ENCODE measurements at places on chromosomes 12 and 14.

GRCh38 chr14:61460063-61460462 lies 138.7 kb downstream of the PRKCH start:
- DNase-seq = no peak

DNA sequence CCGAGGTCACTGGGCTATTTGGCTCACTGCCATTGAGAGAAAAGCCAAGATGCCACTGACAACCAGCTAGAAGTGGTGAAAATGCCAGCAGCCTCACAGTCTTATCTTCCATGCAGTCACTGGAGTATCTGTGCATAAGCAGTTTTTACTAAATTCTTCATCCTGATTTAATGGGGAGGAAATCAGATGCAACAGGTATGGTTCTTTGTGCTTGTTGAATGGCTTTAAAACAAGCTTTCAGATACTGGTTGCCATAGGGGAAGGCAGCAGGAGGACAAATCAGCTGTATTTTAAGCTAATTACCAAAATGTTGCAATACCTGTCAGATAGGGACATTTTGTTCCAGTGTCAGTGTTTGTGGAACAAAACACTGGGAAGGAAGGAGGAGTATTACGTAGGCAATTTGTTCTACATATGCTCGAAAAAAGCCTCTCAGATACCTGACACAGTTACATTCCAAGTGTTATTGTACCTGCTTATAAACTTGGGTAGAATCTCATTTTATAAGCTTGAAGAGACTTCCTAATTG lies 54.1 kb upstream of the ARHGAP5 start:
- no peak for DNase-seq

GRCh38 chr12:5745251-5745888 lies 199.7 kb downstream of the ANO2 start:
- peak; percentile 40 for DNase-seq

GRCh38 chr12:52045794-52046199 lies 5.4 kb upstream of the NR4A1 start:
- peak; percentile 84 for DNase-seq

DNA sequence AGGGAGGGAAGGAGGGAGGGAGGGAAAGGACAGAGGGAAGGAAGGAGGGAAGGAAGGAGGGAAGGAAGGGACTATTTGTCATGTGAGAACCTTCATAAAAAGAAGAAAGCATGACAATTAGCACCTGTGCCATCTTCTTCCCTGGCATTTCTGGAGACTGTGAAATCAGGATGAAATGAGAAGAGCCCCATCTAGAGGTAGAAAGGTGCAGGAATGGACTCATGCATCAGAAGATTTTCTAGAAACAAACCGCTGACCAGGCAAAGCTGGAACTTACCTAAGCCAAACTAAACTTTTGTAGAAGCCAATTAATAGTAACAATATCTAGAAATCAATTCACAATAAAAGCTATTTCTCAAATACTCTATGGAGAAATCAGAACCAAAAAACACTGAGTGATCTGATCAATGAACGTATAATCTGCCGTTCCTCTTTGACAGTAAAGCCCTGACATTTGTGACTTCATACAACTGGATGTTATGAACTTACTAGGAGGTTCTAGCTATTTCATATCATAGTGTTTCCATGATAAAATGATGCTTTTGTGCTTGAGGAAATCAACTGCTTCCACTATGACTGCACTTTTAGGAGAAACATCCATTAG lies 24.4 kb upstream of the CRACR2A start:
- DNase-seq = no peak

DNA sequence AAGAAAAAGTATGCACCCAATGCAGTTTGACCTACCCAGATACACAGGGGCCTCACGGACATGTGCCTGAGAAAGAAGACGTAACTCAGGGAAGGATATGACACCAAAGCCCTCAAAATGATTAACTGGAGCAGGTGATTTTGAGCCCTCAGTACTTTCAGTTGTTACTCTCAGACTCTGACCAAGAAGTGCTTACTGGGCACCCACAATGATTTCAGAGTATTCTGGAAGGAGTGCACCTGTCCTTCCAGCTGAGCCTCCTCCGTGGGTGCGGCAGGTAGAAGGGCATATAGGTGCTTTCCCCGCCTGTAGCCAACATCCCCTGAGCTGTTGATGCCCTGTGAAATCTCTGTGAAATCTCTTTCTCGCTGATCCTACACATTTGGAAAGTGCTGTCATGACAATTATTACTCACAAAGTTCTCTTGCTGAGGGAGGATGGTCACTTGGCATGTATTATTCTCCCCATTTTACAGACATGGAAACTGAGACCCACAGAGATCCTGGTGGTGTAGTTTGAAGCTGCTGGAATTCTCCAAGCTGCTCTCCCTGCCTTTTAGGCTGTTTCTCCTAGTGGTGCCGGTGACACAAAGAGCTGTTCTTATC lies 154.3 kb upstream of the CCND2 start:
- DNase-seq = no peak

- no peak for DNase-seq
Measured at GRCh38 chr14:90538716-90539495, 142.1 kb downstream of the CALM1 start.

DNA sequence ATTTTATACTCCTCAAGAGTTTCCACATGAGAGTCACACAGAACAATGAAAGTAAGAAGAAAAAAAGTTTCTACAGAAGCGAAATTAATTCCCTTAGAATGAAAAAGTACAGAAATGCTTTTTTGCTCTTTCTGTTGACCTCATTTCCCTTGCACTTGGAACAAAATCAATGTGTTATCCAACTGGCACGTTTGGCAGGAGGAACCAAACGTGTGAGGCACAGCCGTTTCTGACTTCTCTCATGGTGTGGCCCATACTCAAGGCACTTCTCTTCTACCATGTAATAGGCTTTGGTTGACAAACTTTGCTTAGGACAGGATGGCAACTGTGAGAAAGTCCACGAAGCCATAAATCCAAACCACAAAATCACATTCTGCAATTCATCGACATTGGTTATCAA lies 297.0 kb downstream of the FUT8 start:
- DNase-seq = no peak

DNA sequence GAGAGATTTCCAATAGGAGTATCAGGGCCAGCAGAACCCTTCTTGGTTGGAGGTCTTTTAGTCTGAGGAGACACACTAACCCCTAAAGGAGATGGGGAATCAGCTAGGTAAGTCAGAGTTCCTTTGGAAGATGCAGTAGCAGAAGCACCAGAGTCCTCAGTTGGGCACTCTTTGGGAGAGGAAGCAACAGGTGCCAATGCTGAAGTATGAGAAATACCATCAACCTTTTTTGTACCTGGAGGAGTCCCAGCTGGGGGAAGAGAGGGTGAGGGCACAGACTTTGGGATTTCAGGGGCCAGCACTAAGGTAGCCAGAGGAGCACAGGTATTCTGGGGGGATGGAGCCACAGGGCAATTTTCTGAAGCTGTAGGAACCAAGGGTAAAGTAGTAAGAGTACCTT lies 6.0 kb downstream of the NACA start:
- no peak for DNase-seq

DNA sequence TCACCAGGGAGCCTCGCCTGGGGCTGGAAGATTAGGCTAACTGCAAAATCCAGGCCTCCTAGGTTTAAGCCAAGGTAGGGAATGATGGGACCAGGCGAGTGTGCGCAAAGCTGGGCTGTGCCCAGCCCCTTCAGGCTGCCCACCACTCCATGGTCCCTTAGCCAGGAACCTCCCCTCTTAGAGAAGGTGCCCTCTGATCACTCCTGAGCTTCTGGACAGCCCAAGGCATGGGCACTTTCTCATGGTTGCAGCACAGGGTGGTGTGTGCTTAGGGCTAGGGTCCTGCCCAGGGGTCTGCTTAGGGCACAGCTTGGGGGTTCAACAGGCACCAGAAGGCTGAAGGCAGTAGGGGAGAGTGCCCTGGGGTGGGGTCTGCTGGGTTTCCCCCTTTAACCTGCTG lies 69.0 kb downstream of the PRIMA1 start:
- DNase-seq = no peak

- DNase-seq = no peak
Measured at GRCh38 chr12:101793401-101793800, 37.4 kb downstream of the GNPTAB start.

- DNase-seq = no peak
Measured at GRCh38 chr14:35351497-35351896, 53.1 kb downstream of the NFKBIA start.

GRCh38 chr14:32230695-32231280 lies 27.7 kb upstream of the RNU6-8 start:
- DNase-seq = no peak

DNA sequence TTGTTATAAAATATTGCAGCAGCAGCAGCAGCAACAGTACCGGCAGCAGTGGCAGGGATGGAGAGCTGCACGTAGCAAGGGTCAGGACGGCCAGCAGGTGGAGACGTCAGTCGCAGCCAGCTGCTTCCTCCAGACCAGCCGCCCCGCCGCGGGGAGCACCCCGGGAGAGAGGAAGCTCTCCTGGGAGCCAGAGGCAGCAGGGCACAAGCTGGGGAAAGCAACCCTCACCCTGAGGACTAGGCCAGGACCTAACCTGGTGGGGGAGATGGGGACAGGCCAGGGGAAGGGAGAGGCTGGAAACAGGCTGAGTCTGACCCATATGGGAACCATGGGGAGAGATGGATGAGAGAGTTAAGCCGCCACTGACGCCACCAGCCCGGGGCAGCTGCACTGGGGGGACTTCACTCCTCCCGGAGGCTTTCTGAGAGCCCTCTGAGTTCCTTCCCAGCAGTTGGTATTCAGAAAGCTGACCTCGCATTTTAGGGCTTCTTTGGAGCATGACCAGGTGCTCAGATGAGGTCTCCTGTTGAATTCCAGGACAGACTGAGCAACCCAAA lies 56.3 kb downstream of the SPTB start:
- peak; percentile 74 for DNase-seq

DNA sequence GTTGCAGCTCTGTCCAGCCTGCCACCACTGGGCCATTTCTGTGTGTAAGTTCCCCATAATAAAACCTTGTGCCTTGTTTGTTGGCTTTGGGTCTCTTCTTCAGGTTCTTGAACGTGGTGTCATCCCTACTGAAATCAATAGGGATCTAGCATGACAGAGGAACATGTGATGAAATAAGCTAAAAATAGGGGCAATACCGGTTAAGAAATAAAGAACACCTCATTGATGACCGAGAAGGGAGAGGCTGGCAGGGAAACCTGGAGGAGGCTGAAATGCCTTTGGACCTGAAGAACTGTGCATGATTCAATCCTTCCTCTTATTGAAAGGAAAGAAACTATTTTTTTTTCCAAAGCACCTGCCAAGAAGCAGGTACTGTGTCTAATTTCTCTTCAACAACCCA lies 172.3 kb downstream of the PPM1H start:
- no peak for DNase-seq

DNA sequence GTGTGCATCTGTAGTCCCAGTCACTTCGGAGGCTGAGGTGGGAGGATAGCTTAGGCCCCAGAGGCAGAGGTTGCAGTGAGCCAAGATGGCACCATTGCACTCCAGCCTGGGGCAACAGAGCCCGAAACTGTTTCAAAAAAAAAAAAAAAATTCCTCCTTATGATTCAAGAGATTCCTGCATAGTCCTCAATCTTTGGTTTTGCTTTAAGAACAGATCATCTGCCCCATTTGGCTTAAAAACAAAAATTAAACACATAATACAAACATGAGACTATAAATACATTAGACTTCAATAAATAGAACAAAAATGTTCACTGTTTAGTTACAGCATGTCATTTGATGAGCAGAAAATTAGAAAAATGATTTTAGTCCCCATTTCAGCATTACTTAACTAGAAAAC lies 131.2 kb downstream of the PAWR start:
- no peak for DNase-seq

DNA sequence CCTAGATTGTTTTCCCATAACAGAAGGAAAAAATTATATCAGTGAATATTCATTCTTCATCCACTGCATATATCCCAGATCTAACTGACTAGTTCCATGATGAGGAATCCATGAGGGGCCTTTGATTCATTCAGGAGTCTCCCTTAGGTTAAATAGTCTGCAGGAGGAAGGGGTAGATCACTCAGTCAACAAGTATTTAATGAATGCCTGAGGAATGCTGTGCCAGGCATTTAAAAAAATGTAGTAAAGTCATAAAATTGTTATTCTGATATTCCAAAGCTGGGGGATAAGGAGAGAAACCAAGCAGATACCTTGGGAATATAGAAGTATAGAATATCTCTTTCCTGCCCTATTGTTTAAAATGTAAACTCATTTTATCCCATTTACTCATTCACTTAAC lies 216.2 kb upstream of the CAND1 start:
- DNase-seq = no peak

DNA sequence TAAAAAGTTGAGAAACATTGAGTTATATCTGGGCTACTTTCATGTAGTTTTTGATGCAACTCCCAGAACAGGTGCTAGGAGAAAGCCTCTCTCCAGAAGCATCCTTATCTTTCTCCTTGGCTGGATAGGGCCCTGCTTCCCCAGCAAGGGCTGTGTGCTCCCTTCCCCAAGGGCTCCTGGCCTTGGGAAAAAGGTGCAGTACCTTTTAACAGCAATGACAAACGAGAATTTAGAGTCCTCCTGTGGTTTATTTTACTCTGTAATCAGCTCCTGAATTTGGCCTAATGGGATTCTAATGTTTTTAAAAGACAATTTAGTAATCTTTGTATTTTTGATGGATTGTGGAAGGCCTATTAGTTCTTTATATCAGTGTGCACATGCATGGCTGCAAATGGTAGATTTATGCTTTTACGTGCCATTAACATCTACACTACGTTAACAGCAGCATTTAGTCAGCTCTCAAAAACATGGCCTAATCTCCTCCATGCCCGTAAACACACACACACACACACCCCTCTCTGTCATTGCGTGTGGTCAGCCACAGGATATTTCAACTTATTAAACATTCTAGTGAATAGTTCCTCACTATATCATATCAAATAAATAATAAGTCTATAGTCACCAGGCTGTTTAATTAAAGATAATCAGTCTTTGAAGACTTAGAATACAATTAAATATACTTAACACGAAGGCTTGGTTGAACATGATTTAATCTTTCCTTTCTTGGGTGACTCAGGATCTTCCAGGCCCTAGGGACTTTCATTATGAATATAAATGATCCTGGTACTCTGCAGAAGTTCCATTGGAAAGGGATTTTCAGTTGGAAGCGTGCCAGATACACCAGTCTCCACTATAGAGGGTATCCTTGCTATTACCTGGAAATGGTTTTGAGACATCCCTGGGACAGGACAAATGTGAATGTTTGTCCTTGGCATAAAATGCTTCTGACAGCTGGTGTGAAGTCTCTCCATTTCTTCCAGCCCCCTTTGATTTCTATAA lies 181.4 kb upstream of the PWP1 start:
- no peak for DNase-seq

- DNase-seq = no peak
Measured at GRCh38 chr14:76541594-76542219, 165.8 kb downstream of the ESRRB start.

DNA sequence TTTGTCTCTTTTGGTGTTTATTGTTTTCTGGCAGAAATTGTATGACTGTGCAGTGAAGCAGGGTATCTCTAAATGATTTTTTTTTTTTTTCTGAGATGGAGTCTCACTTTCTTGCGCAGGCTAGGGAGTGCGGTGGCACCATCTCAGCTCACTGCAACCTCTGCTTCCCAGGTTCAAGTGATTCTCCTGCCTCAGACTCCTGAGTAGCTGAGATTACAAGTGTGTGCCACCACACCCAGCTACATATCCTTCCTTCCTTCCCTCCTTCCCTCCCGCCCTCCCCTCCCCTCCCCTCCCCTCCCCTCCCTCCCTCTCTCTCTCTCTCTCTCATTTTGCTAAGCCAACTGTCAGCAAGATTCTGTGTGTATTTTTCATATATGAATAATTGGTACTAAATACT lies 94.4 kb downstream of the PPHLN1 start:
- no peak for DNase-seq
